T1000 (cell line): ENCODE measurements at places on chromosomes 3 and 15.

DNA sequence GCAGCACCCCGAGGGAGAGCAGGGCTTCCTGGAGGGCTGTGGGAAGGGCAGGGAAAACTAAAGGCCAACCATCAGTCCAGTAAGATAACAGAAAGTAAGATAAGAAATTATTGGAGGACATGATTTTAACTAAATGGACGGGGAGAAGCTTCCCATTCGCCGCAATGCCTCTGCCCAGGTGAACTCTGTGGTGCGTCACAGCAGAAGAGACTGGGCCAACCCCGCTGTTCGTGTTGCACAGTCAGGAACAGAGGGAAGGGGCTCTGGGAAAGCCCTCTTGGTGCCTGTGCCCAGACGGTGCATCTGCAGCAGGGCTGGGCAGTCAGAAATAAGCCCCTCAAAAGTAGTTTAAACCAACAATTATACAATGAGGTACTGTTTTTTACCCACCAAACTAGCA, 284.1 kb downstream of the OCA2 start:
- no peak for DNase-seq

GRCh38 chr3:126180477-126181397, at the start of gene ALDH1L1:
Gene ALDH1L1 (minus strand): TSS chr3:126180586. CDS start chr3:126160979, 19,607 bp downstream.
- DNase-seq = no peak

DNA sequence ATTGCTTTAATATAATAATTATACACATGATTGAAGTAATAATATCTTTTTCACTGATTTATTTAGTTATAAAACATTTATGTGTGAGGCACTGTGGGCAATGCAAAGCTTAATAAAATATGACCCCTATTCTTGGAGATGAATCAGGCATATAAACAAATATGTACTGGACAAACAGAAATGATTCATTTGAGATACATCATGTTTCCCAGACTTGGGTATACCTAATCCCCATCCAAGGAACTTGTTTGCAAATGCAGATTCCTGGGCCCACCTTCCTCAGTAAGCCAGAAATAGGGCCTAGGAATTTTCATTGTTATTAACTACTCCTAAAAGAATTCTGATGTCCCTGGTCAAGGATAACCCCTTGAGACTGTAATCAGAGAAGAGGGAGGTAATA, 184.2 kb downstream of the CHL1 start:
- DNase-seq = no peak

DNA sequence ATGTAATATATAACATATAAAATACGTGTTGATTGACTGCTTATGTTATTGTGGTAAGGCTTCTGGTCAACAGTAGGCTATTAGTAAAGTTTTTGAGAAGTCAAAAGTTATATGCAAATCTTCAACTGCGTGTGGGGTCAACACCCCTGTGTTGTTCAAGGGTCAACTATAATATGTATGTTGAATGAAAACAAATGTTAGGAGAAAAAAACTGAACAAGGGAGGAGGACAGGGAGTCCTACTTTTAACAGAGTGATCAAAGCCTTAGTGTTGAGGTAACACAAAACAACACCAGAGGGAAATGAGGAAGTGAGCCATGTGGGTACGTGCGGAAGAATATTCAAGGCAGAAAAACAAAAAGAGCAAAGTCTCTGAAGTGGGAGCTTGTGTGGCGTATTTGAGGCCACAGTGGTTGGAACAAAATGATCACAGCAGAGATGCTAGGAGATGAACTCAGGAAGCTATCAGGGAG, 62.5 kb downstream of the SFMBT1 start:
- DNase-seq = no peak

DNA sequence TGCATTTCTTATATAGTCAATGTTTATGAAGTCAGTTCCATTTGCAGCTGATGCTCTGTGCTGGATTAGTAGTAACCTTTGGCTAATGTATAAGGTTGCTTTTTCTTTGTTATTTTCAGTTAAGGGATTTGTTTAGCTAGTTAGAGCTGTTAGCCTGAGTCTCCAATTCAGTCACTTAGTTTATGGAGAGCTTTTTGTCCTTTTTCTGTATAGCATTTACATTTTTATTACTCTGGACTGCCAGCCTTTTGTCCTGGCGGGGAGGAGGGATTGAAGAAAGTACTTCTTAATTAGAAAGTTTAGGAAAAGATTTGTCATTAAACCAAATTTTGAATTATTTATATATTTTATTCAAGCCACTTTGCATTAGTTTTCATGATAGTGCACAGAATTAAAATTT, 52.0 kb downstream of the DNAJC13 start:
- no peak for DNase-seq

DNA sequence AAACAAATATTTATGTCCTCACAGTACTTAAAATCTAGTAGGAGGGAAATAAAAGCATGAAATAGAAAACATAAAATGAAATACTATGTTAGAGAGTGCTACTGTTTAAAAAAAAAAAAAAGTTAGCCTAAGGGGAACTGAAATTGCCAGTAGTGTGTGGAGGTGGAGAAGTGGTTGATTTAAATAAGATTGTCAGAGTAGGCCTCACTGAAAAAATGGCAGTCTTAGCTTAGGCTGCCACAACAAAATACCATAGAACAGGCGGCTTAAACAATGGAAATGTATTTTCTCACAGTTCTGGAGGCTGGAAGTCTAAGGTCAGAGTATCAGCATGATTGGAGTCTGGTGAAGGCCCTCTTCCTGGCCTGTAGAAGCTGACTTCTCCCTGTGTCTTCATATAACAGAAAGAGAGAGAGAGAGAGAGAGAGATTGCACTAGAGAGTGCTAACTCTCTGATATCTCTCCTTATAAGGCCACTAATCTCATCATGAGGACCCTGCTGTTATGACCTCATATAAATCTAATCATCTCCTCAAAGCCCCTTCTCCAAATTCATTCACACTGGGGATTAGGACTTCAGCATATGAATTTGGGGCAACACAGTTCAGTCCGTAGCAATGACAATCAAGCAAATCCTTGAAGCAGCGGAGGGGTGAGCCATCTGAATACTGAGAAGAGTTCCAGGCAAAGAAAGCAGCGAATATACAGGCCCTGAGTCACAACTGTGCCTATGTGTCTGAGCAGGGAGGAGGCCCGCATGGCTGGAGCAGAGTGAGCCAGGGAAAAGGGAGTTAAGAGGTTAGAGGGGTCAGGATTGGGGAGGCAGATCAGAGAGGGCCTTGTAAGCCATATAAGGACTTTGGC, 23.6 kb upstream of the LRRC34 start:
- no peak for DNase-seq

DNA sequence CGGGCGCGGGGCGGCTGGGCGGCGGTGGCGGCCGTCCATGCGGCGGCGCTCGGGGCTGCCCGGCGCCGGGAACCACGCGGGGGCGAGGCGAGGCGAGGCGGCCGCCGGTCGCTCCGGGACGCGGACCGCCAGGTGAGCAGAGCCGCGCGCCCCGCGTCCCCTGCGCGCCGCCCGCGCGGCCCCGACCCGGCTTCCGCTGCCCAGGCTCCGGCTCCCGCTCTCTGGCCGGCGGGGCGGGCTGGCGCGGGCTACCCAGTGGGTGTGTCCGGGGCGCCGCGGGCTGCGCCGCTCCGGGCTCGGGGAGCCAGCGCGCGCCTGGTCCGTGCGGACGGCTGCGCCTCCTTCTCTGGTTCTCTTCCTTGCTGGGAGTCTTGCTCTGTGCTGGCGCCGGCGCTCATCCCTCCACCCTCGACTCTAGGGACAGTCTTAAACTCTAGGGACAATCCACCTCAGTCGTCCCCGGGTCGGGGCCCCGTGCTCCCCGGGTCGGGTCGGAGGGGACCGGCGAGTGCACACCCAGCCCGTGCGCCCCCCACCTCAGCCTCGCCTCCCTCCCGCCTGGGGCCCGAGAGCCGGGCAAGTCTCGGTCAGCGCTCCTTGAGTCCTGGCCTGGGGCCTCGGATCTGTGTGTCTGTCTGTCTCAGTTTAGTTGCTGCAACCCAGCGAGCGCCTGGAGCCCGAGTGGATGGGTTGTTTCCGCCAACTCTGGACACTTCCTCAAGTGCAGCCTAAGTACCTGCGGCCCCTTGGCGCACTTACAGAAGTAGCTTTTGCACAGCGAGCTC, 488 bp downstream of the THSD4 start:
- peak; percentile 46 for DNase-seq

DNA sequence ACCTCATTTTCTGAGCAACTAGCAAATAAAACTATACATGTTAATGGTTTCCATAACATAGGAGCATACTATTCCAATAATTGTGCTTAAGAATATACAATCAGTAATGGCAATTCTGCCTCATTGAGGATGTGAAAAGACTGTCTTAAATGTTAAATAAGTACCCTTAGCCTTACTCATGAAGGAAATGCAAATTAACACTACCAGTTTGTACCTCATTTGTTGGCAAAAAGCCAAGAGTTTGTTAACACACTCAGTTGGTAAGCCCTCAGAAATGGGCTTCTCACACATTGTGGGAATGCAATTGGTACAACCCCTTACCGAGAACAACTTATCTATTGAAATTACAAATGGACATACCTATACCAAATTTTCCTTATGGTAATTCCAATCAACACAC, 9.2 kb upstream of the STT3B start:
- DNase-seq = no peak
